Stimulated activated CD4-positive, alpha-beta T cell treated with anti-CD3 and anti-CD28 coated beads, Interleukin-12 subunit alpha, Interleukin-12 subunit beta, amount 100 ng/mL, for 48 hours (primary cell): ENCODE measurements at places on chromosomes 3 and 15.

DNA sequence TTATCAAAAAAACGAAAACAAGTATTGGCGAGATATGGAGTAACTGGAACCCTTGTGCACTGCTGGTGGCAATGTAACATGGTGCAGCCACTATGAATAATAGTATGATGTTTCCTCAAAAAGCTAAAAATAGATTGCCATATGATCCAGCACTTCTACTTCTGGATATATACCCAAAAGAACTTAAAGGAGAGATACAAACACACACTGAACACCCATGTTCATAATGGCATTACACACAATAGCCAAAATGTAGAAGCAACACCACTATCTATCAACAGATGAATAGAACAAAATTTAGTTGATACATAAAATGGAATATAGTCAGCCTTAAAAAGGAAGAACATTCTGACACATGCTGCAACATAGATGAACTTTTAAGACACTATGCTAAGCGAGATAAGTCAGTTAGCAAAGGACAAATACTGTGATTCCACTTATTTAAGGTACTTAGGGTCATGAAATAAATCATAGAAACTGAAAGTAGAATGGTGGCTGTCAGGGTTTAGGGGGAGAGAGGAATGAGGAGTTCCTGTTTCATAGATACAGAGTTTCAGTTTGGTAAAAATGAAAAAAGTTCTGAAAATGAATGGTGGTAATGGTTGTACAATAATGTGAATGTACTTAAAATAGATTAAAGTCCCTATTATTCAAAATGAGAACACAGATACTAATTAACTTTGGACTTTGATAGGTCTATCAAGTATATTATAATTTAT lies 59.4 kb upstream of the IMPG2 start:
- DNase-seq = no peak

DNA sequence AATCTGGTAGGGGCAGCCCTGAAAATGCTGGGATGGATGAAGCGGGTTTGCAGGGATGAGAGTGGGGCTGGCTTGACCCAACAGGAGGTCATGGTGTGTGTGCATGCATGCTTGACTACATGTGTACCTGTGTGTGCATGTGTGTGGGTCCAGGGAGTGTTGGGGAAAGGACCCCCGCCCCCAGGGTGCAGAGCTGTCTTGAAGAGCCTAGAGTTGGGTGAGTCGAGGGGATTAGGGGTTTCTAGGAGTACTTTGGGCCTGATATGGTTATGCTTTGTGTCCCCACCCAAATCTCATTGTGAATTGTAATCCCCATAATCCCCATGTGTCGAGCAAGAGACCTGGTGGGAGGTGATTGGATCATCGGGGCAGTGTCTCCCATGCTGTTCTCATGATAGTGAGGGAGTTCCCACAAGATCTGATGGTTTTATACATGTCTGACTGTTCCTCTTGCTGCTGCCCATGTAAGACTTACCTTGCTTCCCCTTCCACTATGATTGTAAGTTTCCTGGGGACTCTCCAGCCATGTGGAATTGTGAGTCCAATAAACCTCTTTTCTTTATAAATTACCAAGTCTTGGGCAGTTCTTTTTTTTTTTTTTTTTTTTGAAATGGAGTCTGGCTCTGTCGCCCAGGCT lies 5.2 kb upstream of the LCTL start:
- DNase-seq = no peak

- no peak for DNase-seq
Observed at GRCh38 chr3:68893600-68894239, 38.6 kb downstream of the TAFA4 start.

DNA sequence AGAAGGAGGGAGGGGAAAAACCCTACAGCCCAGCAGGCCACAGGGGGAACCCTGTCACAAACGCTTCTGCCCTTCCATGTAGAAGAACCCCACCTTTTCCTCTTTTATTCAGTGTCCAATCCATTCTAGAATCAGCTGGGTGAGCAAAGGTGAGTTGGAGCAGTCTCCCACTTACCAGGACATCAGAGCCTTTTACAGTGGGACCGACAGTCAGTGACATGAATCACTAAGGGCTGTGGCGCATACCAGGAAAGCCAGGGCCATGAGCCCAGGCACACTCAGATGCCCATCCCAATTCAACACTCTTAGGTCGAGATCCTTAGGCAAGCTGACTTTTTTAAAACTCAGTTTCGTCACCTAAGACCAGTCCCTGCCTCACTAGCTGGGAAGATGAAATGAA lies 146.1 kb downstream of the AQP9 start:
- no peak for DNase-seq
